ENCODE measurements at places on chromosomes 7 and 10. TPM values are rescaled to one million over a fixed set of nuclear protein-coding genes. Genes with fewer than 3 reads are reported as not detected.

DNA sequence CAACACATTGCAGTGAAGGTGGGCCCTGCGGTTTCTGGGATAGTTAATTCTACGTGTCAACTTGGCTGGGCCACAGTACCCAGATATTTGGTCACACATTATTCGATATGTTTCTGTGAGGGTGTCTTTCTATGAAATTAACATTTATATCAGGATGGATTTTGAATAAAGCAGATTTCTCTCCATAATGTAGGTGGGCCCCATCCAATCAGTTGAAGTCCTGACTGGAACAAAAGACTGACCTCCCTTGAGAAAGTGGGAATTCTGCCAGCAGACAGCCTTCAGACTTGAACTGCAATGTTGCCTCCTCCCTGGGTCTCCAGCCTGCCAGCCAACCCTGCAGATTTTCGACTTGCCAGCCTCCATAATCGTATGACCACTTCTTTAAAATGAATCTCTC, 420.6 kb downstream of the PLXNA4 start:
- no peak for DNase-seq

- no peak for DNase-seq
Measured at GRCh38 chr7:141562543-141562942, 11.3 kb downstream of the AGK start.

DNA sequence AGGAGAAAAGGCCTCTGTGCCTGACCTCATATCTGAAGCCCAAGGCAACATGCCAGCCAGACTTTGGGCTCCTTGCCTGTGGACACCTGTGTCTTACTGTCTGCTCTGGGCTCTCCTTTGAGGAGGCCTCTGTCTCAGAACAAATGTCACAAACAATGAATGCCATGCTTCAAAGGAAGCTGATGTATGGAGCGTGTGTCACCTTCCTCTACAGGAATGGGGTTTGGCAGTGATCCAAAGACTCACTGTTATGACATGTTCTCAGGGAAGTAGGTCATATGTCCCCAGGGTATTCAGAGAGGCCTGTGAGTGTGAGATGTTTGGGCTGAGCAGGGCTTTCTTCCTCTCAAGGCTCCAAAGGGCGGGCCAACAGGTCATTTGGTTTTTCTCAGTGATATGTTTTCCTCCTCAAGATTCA, 38.4 kb downstream of the PTPRE start:
- no peak for DNase-seq

DNA sequence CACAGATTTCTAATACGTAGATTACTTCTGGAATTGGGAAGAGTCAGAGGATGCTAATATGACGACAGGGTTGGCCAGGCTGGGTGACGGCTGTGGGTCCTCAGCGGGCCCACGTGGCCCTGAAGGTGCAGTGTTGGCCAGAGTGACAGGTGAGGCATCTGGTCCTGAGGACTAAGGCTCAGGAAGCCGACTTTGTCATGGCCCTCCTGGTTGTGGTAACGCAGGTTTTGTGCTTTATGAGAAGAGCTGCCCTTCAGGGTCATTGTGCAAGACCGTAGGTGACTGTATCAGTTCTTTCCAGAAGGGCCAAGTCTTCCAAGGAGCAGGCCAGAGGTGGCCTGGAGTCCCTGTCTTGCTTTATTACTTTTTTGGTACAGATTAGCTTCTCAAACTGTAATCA, 2.5 kb downstream of the EIF3B start:
- no peak for DNase-seq

Gene COBL
- not detected for total RNA-seq

DNA sequence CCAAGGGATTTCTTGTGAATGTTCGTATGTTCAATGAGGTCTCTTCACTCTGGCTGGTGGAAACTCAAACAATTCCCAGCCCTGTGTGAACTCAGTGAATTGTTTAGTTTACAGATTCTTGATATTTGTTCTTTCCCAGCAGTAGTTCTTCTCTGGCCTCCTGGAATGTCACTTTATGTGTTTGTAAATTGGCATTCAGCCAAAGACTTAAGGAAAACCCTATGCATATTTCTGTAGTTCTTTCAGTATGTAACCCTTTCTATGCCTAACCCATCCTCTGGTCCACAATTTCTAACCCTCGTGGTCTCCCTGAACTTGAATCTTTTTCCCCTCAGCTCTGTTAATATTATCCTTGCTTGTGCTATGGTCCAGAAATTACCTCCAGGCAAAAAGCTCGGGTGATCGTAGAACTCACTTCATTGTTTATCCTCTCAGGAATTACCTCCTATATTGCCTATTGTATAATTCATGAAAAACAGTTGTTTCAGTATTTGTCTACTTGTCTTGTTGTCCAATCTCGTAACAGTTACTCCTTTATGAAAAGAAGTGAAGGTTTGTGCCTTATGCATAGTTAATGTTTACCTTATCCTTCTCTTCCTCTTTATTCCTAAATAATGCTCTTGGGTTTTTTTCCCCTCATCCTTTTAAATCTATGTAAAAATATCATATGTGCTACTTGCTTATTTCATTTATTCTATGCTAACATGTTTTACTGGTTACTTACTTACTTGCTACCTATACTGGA, 23.7 kb upstream of the AGR3 start:
- DNase-seq: no peak

Gene CYP3A5
- not detected for total RNA-seq

DNA sequence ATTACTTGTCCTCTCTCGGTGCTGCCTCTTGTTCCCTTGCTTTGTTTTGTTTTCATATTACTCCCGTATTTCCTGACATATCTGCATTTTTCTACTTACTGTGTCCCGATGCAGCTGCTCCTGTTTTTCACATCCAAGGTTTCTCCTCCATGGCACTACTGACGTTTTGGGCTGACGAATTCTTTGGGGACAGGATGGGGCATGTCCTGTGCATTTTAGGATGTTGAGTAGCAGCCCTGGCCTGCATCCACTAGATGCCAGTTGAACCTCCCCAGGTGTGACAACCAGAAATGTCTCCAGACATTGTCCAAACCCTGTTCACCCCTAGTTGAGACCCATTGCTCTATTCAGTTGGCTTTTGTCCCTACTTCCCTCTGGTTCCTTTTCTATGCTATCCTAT, 12.4 kb downstream of the ZNF789 start:
- no peak for DNase-seq

Gene CLCN1
- not detected for total RNA-seq

- DNase-seq: no peak
Measured at GRCh38 chr7:140084972-140085371, 22.2 kb upstream of the PARP12 start.

DNA sequence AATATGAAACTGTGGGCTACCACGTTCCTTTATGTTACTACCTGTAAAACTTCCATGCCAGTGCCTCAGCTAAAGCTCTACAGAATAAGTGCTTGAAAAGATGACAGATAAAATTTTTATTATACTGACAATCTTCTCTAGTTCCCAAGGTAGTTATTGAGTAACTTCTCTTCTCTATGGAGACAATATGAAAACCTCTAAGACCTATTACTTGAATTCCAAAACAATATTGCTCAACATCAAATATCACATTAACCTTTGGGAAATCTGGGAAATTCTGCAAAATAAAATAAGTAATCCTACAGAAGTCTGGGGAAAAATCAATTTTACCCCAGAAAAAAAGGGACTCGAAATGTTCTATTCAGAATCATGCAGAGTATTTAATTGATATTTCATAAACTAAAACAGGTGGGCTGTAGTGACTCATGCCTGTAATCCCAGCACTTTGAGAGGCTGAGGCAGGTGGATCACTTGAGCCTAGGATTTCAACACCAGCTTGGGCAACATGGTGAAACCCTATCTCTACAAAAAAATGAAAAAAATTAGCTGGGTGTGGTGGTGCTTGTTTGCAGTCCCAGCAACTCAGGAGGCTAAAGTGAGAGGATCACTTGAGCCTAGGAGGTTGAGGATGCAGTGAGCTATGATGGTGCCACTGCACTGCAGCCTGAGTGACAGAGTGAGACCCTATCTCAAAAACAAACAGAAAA, 23.8 kb upstream of the ANK3 start:
- DNase-seq: no peak

- no peak for DNase-seq
Measured at GRCh38 chr7:50302486-50303334, 1.8 kb upstream of the IKZF1 start.

DNA sequence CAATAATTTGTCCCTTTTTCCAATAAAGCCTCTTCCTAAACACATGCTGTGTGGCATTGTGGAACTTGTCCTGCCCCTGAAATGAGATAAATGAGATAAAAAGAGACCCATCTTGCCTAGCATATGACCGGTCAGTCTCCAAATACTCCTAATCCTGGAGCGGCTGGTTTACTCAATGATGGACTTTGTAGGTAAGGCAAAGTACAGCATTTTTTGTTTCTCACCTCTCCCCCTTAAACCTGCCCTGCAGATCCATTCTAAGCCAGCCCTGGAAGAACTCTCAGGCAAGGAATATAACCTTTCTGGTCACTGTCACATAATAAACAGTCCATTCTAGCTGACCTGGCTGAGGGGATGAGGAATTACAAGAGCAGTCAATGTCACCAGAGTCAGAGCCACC, 110.7 kb downstream of the C1GALT1 start:
- no peak for DNase-seq

DNA sequence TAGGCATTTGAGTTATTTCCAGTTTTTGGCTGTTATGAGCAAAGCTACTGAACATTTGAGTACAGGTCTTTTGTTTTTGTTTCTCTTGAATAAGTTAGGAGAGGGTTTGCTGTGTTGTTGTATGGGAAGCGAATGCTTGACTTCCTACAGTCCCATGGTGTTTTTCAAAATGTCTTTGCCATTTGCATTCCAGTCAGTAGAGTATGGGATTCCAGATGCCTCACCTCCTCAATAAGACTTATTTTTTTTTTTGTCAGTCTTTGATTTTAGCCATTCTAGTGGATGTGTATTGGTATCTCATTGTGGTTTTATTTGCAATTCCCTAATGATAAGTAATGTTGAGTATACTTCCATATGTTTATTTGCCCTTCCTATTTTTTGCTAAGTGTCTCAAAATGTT, 19.4 kb downstream of the CDK13 start:
- DNase-seq: no peak

Gene BAMBI
- total RNA-seq: 0.32 TPM

Gene STN1
- total RNA-seq: 14.0 TPM

Gene FAM185A
- 5.8 TPM for total RNA-seq

DNA sequence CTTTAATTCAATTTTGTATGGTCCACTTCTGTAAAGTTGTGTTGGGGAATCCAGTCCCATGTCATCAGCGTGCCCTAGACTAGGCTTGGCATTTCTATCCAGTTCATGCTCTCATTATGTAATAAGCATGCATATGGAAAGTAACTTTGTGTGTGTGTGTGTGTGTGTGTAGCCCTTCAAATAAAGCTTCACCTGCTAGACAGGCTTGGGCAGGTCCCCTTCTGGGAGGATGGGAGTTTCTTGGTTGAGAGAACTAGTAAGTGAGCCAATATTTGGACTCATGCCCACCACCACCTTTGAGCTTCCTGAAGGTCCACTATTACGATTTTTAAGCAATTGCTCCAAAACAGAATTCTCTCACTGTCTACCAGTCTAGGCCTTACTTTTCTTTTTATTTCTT, 6.9 kb downstream of the BZW2 start:
- DNase-seq: no peak

DNA sequence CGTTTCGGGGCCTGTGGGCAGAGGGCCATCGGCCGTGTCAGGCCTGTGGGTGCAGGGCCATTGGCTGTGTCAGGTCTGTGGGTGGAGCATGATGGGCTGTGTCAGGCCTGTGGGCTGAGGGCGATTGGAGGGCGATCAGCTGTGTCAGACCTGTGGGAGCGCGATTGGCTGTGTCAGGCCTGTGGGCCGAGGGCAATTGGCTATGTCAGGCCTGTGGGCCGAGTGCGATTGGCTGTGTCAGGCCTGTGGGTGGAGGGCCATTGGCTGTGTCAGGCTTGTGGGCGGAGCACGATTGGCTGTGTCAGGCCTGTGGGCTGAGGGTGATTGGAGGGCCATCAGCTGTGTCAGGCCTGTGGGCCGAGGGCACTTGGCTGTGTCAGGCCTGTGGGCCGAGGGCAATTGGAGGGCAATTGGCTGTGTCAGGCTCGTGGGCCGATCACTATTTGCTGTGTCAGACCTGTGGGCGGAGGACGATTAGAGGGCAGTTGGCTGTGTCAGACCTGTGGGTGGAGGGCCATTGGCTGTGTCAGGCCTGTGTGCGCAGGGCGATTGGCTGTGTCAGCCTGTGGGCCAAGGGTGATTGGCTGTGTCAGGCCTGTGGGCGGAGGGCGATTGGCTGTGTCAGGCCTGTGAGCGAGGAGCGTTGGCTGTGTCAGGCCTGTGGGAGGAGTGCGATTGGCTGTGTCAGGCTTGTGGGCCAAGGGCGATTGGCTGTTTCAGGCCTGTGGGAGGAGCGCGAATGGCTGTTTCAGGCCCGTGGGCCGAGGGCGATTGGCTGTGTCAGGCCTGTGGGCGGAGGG, 54.1 kb downstream of the DYNC2I1 start:
- DNase-seq: no peak

DNA sequence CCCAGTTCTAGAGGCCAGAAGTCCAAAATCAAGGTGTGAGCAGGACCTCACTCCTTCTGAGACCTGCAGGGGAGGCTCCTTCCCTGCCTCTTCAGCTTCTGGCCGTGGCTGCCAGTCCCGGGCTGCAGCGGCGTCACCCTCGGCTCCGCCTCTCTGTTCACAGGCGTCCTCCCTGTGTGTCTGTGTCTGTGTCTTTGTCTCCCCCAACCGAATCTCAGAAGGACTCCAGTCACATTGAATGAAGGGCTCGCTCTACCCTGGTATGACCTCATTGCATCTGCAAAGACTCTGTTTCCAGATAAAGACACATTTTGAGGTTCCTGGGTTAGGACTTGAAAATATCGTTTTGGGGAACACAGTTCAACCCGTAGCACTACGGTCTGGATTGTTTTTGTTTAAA, 33.1 kb upstream of the GALNT11 start:
- no peak for DNase-seq

Gene GIMAP6
- 0.17 TPM for total RNA-seq

GRCh38 chr10:103457176-103457712, 1.5 kb downstream of the CALHM1 start:
- no peak for DNase-seq

Gene SEMA4G
- 0.78 TPM for total RNA-seq

- no peak for DNase-seq
Measured at GRCh38 chr7:68998136-68998535, 600.1 kb upstream of the AUTS2 start.

DNA sequence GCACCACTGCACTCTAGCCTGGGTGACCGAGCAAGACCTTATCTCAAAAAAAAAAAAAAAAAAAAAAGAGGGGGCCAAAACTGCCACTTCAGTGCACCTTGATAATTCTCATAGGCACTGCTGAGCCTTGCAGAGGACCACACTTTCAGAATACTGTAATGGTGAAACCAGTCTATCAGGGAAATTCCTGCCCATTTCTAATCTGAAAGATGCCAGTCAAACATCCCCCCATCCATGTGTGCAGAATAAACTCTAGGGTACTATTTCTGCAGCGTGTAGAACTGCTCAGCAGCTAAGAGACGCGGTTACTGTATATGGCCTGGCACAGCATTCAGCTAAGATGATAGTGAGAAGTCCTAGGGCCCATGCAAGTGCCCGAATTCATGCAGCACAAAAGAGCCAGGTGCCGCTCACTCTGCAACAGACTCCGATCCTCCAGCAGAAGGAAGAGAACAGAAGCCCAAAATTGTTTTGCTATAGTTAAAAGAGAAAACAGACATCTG, 286.8 kb upstream of the KLF14 start:
- DNase-seq: no peak

GRCh38 chr10:5563991-5564536, 39.3 kb downstream of the CALML3 start:
- no peak for DNase-seq
